Activated T-cell treated with anti-CD3 and anti-CD28 coated beads for 4 hours (primary cell): ENCODE measurements at places on chromosomes 2 and 18.

GRCh38 chr2:32562906-32563305 is 64.9 kb upstream of the TTC27 start:
- no peak for DNase-seq

- DNase-seq: no peak
Measured at GRCh38 chr2:145386973-145387372, 867.1 kb upstream of the ZEB2 start.

DNA sequence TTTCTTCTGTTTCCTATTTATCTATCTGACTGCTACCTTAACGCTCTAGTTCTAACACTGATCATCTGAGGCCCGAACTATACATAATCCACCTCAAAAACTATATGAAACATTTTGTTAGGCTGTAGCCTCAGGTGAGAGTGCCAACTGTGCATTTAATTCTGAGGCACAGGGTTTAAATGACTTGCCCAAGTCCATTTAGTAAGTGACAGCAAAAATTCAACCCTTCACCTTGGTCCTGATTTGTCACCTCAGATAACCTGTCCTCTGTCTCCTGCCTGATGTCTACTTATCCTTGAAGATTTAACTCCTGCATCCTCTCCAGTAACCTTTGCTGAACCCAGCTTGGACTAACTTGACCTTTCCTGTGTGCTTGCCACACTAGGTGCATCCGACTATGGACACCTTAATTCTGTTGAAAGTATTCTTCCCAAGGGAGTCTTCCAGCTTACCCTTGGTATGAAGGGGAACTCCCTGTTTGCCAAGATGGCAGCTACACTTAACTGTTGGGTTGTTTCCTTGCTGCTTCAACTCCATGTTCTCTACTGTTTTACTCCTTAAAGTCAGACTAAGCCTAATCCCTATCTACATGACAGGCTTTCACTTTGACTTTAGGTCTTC is 23.5 kb downstream of the CD302 start:
- DNase-seq: no peak

DNA sequence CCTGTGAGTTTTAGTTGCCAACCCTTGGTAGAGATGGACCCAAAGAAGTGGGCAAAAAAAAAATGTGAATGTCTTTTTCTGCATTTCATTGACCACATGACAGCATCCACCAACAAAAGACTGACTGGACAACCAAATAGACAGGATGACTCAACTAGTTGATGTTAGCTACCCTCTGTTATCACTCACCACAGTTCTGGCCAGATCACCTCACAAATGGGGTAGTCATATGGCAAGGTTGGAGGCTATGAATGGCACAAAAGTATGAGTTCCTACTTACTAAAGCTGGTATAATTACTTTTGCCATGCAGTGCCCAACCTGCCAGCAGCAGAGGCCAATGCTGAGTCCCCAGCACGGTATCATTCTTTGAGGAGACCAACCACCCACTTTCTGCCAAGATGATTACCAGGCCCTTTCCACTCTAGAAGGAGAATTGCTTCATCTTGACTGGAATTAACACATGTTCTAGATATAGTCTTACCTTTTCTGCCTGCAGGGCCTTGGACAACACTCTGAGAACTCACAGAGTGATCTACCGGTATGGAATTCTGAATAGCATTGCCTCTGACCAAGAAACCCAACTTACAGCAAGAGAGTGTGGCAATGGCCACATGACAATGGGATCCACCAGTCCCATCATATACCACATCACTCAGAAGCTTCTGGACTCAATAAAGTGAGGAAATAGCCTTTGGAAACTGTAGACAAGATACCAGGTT is 20.1 kb upstream of the TCF7L1 start:
- no peak for DNase-seq

DNA sequence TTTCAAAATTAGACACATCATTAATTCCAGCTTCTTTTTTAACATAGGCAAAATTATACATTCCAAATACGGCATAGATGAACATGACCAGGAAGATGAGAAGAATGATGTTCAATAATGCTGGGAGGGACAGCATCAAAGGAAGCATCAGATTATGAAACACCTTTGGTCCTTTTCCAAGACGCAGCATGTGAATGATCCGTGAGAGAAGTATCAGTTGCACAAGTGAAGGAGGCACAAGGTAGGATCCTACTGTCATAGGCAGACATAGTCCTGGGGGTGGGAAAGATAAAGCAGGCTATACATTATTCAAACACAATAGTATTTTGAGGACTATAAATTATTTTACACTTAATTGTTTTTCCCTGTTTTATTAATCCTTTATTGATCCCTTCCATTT is 30.6 kb upstream of the SCN9A start:
- DNase-seq: no peak

GRCh38 chr2:9830685-9831410 is 12.4 kb upstream of the TAF1B start:
- DNase-seq: no peak

- no peak for DNase-seq
Measured at GRCh38 chr2:237539681-237540080, 26.7 kb upstream of the PRLH start.

DNA sequence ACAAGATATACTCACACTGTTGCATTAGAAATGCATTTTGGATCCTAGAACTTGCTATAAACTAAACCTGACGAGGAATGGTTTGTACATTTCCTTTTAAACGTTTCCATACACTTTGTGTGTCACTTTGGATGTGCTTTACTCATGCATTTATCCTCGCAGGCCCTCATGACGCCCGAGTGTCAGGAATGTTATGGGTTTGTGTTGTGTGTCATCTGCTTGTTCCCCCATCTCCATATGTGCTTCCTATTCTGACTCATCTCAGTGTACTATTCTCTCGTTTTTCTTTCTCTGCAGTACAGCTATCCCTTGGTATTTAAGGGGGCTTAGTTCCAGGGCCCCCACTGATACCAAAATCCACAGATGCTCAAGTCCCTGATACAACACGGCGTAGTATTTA is 121.5 kb upstream of the RASGRP3 start:
- DNase-seq: no peak

- peak; percentile 38 for DNase-seq
Measured at GRCh38 chr2:9800975-9801726, 42.1 kb upstream of the TAF1B start.

GRCh38 chr2:176392744-176393414 is 123.6 kb downstream of the MTX2 start:
- no peak for DNase-seq

DNA sequence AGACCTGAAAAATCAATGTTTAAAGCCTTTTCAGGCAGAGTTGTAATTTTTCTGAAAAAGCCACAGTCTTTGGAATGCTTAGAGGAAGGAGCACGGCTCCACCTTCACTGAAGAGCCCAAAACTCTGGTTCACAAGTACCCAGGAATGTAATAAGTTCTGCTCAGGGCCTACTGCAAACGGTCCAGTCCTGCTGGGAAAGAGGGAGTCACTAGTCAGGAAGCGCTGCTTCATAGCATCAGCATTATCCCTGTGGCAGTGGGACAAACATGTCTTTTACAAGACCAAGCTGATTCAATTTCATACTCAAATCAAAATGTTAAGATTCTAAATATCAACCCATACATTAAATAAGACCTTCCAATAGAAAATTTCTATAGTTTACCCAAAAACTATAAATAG is 152.9 kb upstream of the PGAP1 start:
- DNase-seq: no peak

DNA sequence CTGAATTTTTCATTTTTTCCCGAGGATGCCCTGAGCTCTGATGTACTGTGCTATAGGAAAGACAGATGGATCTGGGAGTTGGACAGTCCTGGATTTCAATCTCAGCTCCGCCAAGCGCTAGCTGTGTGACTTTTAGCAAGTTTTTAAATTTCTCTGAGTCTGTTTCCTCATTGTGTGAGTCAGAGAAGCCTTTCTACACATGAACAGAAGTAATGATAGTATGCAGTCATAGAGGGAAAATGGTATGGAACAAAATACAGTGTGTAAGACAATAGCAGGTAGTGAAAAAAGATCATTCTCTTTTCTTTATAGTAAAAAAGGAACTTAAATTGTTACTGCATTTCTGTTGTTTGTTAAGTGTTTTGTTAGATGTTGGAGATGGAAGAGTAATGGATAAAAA is 52.4 kb upstream of the PPM1B start:
- DNase-seq: no peak

GRCh38 chr18:75202696-75203365 is 6.1 kb downstream of the PTGR3 start:
- no peak for DNase-seq

GRCh38 chr2:157592948-157593347 is 35.7 kb downstream of the ACVR1C start:
- DNase-seq: no peak

- DNase-seq: no peak
Measured at GRCh38 chr18:21489119-21489750, 111.3 kb downstream of the ESCO1 start.

- DNase-seq: no peak
Measured at GRCh38 chr2:23452853-23453420, 68.0 kb downstream of the KLHL29 start.

DNA sequence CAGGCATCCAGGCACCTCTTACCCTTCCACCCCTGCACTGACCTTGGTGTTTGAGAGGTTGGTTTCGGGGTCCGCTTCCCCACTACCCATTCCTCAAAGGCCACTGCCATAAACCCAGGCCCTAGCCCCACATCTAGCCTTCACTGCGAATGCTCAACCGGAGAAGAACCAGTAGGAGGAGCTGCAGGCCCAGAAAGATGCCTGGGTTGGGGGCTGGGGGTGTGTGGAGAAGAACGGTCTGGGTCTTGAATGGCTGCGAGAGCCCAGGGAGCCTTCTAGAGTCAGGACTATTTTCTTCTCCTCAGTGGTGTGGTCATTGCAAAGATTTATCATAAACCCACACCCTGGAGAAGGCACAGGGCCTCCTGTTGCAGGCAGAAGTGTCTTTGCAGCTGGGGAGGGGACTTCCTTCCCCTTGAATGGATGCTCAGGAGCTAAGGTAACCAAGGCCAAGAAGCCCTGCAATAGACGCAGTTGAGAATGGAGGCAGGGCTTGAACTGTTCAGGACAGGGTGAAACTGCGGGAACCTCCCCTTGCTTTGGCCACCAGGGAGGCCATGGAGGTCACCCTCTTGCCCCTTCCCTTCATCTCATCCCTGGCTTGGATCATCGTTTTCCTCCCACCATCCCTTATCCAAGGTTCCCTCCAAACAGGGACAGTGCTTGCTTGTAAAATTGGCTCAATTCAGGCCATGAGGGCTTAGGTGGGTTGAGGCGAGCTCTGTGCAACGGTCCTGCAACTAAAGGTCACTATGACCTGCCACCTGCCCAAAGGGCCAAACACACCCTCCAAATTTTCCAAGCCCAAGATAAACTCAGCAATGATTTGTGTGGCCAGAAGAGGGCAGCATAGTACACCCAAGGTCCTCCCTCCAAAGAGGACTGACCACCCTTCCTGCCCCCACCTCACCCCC is 20.9 kb downstream of the THNSL2 start:
- no peak for DNase-seq

- no peak for DNase-seq
Measured at GRCh38 chr2:56287508-56287907, 103.7 kb downstream of the CCDC85A start.
